ENCODE measurements at places on chromosomes 2 and 18.

- DNase-seq: no peak
These were observed 20.8 kb downstream of the RBMS1 start for GRCh38 chr2:160472839-160473251.

- no peak for DNase-seq
These were observed 1062.3 kb upstream of the CRIM1 start for GRCh38 chr2:35293261-35293660.

GRCh38 chr2:104250635-104251034 lies 603.3 kb upstream of the POU3F3 start:
- DNase-seq: no peak

- no peak for DNase-seq
These were observed 186.2 kb upstream of the GCFC2 start for GRCh38 chr2:75896779-75897366.

DNA sequence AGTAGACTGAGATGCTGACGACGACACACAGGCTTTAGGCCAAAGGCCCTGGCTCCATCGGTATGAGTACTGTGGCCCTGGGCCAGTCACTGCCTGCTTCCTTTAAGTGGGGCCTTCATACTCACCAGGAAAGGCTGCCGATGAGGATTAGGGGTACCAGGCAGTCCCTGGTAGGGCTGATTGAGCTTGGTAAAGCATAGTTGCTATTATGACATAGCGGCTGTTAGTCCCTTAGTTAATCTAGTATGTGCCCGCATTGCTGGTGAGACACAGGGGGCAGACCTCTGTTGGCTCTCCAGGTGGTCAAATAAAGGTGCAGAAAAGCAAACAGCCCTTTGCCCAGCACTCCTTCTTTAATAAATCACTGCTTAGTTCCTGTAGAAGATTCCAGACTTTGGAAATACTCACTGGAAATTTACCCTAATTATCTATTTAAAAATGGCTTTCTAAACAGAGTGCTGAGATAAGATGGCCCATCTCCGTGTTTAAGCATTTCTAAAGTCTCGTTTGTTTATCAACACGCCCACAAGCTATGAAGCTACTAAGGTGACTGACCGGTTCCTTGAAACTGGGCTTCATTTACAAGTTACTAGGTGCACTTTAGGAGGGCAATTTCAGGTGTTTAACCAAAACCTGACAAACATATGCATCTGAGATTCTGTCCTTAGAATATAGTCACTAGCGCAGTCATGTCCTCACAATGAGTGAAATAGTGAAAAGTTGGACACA lies 8.7 kb upstream of the BIN1 start:
- DNase-seq: no peak

- DNase-seq: no peak
These were observed 209.0 kb upstream of the KYNU start for GRCh38 chr2:142668420-142668819.

- DNase-seq: no peak
These were observed 29.5 kb upstream of the SEMA4C start for GRCh38 chr2:96899413-96899741.

- no peak for DNase-seq
These were observed 302.6 kb upstream of the SLC14A2 start for GRCh38 chr18:45312555-45313126.

Data from CD4-positive, alpha-beta T cell treated with Interleukin-1 beta for 1 hour (primary cell).